ENCODE measurements at places on chromosomes 11 and 22.

DNA sequence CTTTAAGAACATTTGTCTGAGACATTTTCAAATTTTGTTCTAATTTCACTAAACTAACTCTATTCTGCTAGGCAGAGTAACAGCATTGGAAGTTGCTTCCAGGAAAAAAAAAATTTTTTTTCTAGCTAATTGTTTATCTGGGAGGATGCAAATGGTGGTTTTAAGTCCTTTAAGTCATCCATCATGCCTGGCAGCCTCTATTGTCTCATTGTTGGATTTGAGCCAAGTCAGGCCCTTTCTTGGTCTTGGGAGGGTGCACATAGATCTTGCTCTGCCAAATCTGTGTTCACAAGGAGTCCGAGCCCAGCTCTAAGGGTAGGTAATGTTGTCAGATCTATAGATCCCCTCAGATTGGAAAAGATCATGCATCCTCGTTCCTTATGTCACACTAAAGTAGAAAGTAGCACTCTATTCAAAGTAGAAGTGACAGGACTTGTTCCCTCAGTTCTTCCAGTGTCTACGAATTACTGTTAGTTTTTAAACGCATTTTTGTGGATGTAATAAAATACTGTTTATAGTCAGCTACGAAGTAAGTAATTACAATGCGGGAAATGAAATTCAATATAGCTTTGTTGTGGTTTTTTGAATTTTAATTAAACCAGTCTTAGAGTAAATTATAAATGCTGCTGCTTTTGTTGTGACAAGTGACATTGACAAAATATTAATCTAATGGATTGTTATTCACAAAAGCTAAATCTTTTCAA lies 166.0 kb upstream of the RASSF10 start:
- no peak for DNase-seq

DNA sequence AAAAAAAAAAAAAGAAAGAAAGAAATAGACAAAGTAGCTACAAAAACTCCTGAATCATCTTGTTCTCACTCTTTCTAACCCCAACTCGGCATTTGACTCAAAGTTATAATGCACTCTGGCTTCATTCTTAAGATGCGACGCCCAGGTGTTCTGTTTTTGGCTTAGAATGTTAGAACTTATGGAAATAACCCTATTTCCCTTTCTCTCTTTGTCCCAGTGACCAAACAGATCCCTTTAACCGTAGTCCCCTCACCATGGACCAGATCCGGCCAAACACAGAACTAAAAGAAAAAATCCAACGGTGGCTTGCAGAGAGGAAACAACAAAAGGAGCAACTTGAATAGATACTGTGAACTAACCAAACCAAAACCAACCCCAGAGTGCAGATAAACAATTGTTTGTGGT lies 5.3 kb upstream of the ATP5MG start:
- DNase-seq = no peak

DNA sequence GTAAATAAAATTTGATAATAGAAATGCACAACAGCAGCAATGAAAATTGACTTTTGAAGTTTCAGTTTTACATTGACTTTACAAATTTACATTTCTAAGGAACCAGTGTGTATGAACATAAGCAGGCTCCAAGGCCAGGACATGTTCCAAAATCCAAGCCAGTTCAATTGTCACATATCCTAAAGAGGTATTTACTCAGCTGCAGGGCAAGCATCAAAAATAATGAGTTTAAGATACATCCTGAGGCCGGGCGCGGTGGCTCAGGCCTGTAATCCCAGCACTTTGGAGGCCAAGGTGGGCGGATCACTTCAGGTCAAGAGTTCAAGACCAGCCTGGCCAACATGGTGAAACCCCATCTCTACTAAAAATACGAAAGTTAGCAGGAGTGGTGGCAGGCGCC lies 39.0 kb upstream of the AKIP1 start:
- no peak for DNase-seq

GRCh38 chr11:134815404-134815803 lies 403.4 kb upstream of the B3GAT1 start:
- DNase-seq = no peak

DNA sequence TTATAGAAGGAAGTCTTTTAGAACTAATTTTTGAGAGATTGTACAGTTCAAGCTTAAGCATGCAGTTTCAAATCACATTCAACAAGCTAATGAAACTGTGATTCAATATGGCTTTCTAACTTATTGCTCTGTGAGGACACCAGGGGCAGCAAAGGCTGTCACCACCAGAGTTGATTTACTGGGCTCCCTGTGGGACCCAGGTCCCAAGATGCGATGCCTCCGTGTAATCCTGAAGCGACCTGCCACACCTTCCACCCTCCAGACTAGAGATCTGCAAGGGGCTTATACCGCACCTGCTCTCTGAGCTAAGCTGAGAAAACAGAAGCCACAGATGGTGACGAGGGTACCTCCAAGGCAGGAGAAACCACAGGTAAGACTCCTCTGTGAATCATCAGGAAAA lies 918 bp upstream of the OR51Q1 start:
- DNase-seq = no peak

- DNase-seq = no peak
Measured at GRCh38 chr22:36746375-36746970, 29.4 kb downstream of the IFT27 start.

GRCh38 chr11:116535120-116535519 lies 237.7 kb downstream of the BUD13 start:
- no peak for DNase-seq

- no peak for DNase-seq
Measured at GRCh38 chr11:45145379-45146071, 914 bp upstream of the PRDM11 start.

- no peak for DNase-seq
Measured at GRCh38 chr11:34437224-34438125, 1.3 kb upstream of the CAT start.

GRCh38 chr11:47179655-47179991 lies 2.9 kb upstream of the ARFGAP2 start:
- no peak for DNase-seq

- no peak for DNase-seq
Measured at GRCh38 chr11:120167659-120168058, 29.7 kb upstream of the TRIM29 start.

DNA sequence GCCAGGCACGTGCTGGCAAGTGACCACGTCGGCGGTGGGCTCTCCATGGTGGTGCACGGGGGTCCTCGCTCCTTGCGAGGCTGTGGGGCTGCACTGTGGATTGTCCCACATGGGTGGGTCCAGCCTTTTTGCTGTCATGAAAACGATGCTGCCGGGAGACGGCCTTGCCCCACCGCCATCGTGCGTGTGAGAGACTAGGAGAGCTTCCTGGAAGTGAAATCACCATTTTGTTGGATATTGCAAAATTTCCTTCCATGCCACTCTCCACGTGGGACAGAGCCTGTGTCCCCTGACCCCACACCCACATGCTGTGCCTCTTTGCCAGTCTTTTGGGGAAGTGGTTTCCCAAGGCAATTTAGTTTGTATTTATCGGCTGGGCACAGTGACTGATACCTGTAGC lies 18.2 kb upstream of the GRAMD4 start:
- DNase-seq = no peak

GRCh38 chr11:6395470-6396060 lies 5.3 kb downstream of the SMPD1 start:
- no peak for DNase-seq

GRCh38 chr22:24582056-24582814 lies 10.6 kb downstream of the LRRC75B start:
- DNase-seq = no peak

DNA sequence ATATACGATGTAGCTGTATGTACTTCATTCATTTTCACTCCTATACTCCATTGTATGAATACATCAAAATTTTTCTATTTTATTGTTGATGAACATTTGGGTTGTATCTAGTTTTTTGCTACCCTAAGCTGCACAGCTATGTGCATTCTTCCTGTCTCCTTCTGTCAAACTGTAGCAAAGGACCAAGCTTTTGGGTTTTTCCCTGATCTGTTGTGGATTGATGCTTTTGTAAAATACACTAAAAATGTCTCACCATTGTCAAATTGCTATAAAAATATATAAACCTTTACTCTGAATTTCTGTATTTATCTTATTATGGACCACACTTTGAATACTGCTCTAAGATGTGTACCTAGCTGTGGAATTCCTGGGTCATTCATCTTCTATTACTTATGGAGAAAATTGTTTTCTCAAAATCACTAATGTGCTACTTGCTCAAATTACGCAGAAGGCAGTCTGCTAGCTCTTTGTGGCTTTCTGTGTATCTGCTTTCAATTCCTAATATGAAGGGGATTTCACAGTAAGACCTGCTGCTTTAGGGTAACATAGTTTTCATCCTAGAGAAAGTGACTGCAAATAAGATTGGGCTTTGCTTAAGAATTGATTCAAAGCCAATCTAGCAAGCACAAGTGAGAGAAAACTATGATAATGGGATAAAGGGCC lies 123.4 kb downstream of the CYP2R1 start:
- DNase-seq = no peak

DNA sequence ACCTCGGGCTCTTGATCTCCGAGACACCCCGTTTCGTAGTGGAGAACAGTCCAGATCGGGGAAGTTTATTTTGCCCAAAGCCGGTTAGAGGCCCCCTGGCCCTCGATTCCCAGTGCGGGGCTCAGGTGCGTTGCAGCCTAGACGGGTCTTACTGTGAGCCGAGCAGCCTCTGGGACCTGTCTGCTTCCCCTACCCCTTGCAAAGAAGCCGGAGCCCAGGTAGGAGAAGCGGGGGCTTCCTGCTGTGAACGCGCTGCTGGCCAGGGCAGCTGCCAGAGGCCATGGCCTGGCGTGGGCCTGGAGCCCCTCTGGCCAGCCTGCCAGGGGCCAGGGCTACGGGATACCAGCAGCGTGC lies 621 bp downstream of the TSPO start:
- DNase-seq = no peak

DNA sequence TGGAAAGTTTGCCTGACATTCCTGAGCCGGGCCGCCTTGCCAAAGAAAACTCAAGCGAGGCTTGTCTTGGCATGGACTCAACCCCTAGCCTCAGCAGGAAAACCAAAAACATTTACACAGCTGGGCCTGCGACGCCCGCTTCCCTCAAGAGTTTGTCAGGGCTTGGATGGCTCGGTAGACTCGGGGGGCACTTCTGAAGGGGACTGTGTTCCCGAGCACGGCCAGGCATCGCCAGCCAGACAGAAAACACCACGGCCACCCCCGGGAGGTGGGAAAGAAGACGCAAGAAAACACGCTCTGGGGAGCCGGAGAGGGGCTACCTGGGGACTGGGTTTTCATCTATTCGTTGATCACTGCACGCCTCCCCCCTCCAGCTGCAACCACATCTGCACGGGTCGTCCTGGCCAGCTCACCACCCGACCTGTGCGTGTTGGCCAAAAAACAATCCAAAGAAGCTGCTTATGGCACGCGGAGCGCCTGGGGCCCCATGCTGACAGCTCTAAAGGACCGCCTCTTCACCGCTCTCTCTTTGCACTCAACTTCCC lies 380.7 kb downstream of the MN1 start:
- peak; percentile 89 for DNase-seq

DNA sequence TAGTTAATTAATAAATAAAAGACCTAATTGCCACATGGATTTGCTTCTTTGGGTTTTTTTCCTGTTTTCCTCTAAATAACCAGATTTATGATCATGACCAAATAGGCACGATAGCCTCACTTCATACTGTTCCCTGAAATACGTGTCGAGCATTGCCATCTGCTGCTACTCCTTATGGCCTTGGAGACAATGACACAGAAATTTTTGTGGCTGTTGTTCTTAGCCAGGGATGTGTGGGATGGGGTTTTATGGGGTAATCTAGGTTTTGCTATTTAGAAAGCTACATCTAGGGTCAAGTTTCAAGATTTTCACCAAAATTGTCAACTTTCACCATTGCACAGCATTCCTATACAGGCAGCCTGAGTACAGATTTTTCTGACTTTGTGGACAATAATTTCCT lies 145.2 kb downstream of the DBX1 start:
- DNase-seq = no peak

DNA sequence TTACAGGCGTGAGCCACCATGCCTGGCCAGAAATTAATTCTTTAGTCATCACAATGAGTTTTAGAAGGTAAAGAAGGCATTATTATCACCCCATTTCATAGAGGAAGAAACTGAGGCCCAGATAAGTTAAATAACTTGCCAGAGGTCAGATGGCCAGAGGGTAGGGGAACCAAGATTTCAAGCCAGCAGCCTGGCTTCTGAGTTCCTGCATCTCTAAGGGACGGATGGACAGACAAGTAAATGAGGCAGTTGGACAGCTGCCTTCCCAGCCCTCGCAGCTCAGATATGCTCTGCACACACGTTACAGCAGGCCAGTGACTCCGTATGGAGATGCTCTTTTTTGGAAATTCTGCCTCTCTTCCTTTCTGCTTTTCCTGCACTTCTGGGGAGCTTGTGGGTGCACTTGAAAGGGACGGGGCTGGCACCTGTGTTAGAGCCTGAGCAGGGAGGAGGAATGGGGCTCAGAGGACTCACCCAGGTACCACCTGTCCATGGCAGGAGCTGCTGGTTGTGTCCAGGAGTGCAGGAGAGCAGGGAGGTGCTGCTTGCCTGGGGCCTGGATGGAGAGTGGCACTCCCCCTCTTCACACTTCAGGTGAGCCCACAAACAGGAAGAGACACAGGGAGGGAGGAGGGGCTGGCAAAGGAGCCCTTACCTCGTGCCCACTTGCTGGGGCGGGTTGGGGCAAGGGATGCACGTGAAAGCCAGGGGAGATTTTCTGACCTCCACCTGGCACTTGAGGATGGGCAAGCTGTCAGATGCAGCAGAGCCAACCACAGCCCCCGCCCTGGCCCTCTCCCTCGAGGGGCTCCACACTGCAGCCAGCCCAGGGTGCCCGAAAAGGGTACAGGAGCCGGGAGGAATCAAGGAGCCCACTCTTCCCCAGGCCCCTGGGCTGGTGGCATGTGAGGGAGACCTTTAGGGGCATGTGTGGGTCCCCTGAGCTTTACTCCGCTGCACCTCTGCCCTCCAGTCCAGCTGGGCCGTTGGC lies 3.3 kb upstream of the FXYD2 start:
- no peak for DNase-seq

DNA sequence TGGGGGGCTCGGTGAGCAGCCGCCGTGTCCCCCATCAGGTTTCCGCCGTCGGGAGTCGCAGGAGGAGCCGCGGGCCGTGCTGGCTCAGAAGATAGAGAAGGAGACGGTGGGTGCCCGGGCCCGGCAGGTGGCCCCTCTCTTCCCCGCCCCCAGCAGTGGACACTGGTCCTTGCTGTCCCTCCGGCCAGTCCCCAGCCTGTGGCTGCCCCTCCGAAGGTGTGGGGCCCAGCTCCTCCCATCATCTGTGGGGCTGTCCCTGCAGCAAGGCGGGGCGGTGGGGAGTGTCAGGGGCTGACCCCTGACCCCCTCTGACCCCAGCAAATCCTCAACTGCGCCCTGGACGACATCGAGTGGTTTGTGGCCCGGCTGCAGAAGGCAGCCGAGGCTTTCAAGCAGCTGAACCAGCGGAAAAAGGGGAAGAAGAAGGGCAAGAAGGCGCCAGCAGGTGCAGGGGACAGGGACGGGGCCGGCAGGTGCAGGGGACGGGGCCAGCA lies 15.3 kb downstream of the EPS8L2 start:
- no peak for DNase-seq

DNA sequence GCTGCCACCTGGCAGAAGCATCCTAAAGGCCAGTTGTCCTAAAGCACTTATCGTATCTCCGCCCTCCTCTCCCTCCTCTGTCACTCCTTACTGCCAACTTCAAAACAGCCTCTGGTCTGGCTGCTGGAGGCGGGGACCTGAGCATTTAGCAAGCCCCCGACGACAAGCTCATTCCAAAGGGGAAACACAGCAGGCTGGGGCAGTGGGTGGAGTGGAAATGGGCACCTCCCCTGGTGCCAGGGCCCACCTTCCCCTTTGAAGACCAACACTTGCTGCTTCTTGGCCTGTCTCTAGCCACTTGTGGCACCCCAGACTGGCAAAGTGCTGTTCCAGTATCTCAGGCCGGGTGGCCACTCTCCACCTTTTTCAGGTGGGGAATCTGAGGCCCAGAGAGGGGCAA lies 3.6 kb downstream of the MAP3K11 start:
- no peak for DNase-seq
